ENCODE measurements at places on chromosomes 3 and 15.

DNA sequence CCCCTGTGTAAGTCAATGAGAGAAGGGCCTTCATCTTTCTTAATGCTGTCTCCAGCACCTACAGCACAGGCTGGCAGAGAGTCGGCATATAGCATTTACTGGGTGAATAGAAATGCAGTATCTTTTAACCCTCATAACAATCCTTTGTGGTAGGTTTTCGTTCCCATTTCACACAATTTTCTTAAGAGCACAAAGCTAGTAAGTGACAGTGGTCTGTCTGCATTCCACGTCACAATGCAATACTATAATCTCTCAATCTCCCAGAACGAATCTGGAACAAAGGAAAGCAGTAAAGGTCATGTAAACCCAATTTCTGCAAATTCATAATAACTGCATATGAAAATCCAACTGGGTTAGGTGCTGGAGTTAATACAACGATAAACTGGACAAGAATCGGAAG, 1.4 kb upstream of the ZFAND6 start:
- peaks cover 2% of the 10 kb centered on the region for H3K27me3 ChIP-seq
- H3K4me1 ChIP-seq = peaks cover 34% of the 10 kb centered on the region
- H3K4me3 ChIP-seq = peak overlapping the region; percentile 80
- H3K36me3 ChIP-seq = peaks cover 4% of the 10 kb centered on the region

- no peaks in the 10 kb centered on the region for H3K36me3 ChIP-seq
- no peak overlapping the region for H3K27ac ChIP-seq
- no peak for DNase-seq
- H3K27me3 ChIP-seq = no peaks in the 10 kb centered on the region
Measured at GRCh38 chr3:73664389-73664788, 39.6 kb upstream of the PDZRN3 start.

DNA sequence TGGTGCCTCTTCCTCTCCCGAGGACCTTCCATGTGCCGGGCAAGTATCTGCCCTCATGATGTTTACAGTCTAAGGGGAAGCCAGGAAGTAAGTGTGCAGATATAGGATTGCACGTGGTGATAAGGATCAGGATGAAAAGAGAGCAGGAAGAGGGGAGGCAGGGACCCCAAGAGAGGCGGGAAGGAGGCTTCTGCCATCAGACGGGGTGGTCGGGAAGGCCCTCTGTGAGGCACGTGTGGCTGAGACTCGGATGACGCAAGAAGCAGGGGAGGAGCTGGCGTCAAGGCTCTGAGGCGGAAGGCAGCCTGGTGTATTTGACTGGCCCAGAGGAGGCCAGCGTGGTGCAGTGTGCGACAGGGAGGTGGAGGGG, 762 bp upstream of the IQSEC1 start:
- H3K4me1 ChIP-seq = peaks cover 23% of the 10 kb centered on the region
- peaks cover 33% of the 10 kb centered on the region for H3K27me3 ChIP-seq
- DNase-seq = no peak
- peak overlapping the region; percentile 57 for H3K4me3 ChIP-seq

- peaks cover 8% of the 10 kb centered on the region for H3K4me1 ChIP-seq
- no peak for DNase-seq
- H3K36me3 ChIP-seq = no peaks in the 10 kb centered on the region
Measured at GRCh38 chr3:15512166-15512565, 9.3 kb downstream of the COLQ start.

GRCh38 chr15:66115568-66116206, 137.9 kb downstream of the MEGF11 start:
- no peaks in the 10 kb centered on the region for H3K36me3 ChIP-seq
- H3K27ac ChIP-seq = no peak overlapping the region
- H3K4me3 ChIP-seq = no peak overlapping the region
- DNase-seq = peak; percentile 2
- H3K27me3 ChIP-seq = peaks cover 26% of the 10 kb centered on the region
- peaks cover 11% of the 10 kb centered on the region for H3K4me1 ChIP-seq

GRCh38 chr15:80431635-80432344, 27.6 kb downstream of the ARNT2 start:
- H3K27ac ChIP-seq = no peak overlapping the region
- H3K27me3 ChIP-seq = peaks cover 2% of the 10 kb centered on the region
- no peak for DNase-seq
- no peaks in the 10 kb centered on the region for H3K4me1 ChIP-seq

GRCh38 chr3:17931131-17931530, 188.7 kb upstream of the TBC1D5 start:
- H3K27ac ChIP-seq = no peak overlapping the region
- H3K4me1 ChIP-seq = no peaks in the 10 kb centered on the region
- no peak overlapping the region for H3K4me3 ChIP-seq
- DNase-seq = no peak
- H3K27me3 ChIP-seq = no peaks in the 10 kb centered on the region
- no peaks in the 10 kb centered on the region for H3K36me3 ChIP-seq

Measured in activated T-helper 1 cell treated with anti-CD3 and anti-CD28 coated beads, Interleukin-12 subunit alpha, Interleukin-12 subunit beta, Interleukin-2, Interleukin-4 antibody, amounts not matched to agents 30 ng/mL and 10 ng/mL and 1 ng/mL, durations not matched to agents 14 hours and 24 hours and 36 hours (primary cell).